Stomach (tissue), 19 donors: ENCODE measurements at places on chromosomes 4 and X. TPM values are rescaled to one million over a fixed set of nuclear protein-coding genes. Genes with fewer than 3 reads are reported as not detected.
A peak's percentile ranks its signal among the peaks of the same experiment; 100 is the strongest.

- H3K27ac ChIP-seq = peak overlapping the region; percentile 93
- H3K27me3 ChIP-seq = no peaks in the 10 kb centered on the region
- DNase-seq = no peak
- H3K4me1 ChIP-seq = peaks cover 32% of the 10 kb centered on the region
- no peak overlapping the region for H3K4me3 ChIP-seq
- H3K36me3 ChIP-seq = no peaks in the 10 kb centered on the region
Observed at GRCh38 chr4:119040694-119041185, 94.9 kb upstream of the MYOZ2 start.

DNA sequence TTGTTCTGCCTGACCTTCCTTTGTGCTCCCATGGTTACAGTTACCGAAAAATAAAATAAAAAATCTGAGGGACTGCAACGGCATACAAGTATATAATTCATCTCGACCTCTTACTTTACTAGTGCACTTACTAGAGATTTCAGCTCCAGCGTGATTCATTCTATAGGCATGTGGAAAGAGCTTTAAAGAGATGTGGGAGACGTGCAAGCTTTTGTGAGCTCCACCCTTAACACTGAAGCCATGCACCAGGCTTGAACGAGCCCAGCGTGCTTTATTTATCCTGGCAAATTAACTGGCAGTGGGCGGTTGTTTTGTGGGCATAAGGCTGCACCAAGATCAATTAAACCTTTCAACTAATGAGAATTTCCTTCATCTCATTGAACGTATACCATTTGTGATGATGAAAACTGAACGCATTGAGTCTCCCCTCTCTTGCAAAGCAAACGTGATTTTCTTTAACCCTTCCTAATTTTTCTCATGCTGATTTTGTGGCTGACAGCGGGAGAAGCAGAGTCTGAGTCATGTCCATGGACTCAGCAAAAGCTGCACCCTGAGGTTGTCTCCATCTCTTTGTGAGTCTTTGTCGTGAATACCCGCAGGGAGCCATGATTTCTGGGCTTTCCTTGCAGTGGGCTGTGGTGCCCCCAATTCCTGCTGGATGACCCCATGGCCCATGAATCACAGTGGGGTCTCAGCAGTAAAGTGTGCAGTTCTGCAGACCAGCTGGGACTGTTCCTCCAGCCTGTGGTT is 60.1 kb downstream of the MXRA5 start:
- no peak overlapping the region for H3K27ac ChIP-seq
- no peaks in the 10 kb centered on the region for H3K36me3 ChIP-seq
- H3K4me3 ChIP-seq = no peak overlapping the region

DNA sequence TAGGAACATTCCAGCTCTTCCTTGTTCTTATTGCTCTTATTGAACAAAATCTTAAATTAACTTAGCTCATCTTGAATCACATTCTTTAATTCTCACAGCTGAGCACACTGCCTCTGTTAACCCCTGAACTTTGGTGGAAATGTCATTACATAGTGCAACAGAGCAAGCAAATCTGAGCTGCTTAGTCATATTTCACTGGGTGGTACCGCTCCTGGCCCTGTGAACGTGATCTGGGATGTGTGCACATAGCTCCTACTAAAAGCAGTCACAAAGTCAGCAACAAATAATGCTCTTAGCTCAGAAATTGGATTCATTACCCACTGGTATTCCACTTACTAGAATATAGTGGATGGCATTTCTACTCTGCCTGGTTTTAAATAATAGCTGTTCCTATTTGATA is 27.9 kb downstream of the ARHGEF6 start:
- no peaks in the 10 kb centered on the region for H3K36me3 ChIP-seq
- H3K27ac ChIP-seq = peak overlapping the region; percentile 39
- H3K4me3 ChIP-seq = no peak overlapping the region

- H3K27me3 ChIP-seq = no peaks in the 10 kb centered on the region
- no peak for DNase-seq
- no peaks in the 10 kb centered on the region for H3K4me1 ChIP-seq
Observed at GRCh38 chr4:159677521-159677920, 574.6 kb downstream of the RAPGEF2 start.

- H3K36me3 ChIP-seq = no peaks in the 10 kb centered on the region
- H3K27ac ChIP-seq = peak overlapping the region; percentile 58
- H3K27me3 ChIP-seq = no peaks in the 10 kb centered on the region
- DNase-seq = peak; percentile 95
Observed at GRCh38 chr4:4574792-4575191, 32.9 kb upstream of the STX18 start.

DNA sequence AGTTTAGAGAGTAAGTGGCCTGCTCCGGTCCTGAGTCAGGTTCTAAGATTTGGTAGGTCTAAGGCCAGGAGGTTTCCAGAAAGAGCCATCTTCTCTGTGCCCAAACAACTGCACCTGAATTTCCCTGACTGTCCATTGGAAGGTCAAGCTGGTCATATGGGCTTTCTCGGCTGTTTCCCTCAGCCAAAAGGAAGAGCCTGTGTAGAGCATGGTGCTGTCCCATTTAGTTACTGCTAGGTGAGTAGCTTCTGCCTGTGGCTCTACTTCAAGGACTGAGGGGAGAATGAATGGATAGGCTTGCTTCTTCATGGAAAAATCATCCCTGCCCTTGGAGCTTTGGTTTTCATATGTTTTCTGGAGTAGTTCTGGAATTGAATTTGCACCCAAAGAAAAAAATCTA is 33.7 kb downstream of the NHSL2 start:
- peaks cover 8% of the 10 kb centered on the region for H3K4me1 ChIP-seq
- no peak for DNase-seq
- no peak overlapping the region for H3K27ac ChIP-seq

DNA sequence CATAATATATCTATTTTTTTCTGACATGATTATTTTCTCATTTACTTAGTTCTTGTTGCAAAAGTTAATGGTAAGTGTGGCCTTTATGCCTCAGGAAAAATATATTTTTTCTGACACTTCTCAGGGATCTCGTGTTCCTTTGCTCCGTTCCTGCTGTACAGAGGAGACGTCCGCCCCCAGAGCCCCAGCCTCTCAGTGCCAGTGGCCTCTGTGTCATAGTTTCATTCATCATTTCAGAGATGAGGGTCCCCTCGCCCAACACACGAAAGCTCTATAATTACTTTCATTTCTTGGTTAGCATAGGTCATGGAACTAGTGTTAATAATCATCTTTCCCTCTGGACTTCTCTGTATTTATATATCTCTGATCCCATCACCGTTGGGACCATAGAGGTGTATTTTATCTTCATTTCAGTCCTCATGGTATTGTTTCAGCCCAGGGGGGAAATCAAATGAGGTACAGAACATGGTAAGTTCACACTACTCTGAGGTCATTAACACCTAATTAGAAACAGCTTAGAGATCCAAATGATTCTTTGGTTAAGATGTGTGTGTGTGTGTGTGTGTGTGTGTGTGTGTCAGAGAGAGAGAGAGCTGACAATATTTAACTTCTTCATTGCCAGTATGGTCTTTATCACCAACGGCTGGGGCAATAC is 631.1 kb upstream of the TENM3 start:
- no peak overlapping the region for H3K4me3 ChIP-seq
- H3K36me3 ChIP-seq = no peaks in the 10 kb centered on the region
- H3K27me3 ChIP-seq = no peaks in the 10 kb centered on the region
- no peak for DNase-seq

DNA sequence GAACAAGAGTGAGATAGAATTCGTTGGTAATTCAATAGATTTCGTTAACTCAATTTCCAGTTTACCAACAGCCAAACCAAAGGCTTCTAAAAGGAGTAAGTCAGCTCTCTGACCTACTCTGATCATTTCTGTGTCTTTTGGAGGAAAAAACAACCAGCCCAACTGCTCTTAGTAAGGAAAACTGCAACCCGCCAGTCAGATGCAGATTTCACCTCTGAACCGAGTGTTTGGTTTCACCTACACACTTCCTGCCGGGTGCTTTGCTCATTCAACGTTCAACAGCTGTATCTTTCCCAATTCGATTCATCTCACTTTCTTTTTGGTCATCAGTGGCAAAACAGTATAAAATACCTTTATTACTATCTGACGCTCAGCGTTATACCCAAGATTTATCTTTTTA is 24.5 kb downstream of the TMSB4X start:
- DNase-seq = no peak
- no peaks in the 10 kb centered on the region for H3K36me3 ChIP-seq
- peaks cover 24% of the 10 kb centered on the region for H3K4me1 ChIP-seq
- no peak overlapping the region for H3K4me3 ChIP-seq
- peak overlapping the region; percentile 77 for H3K27ac ChIP-seq
- H3K27me3 ChIP-seq = no peaks in the 10 kb centered on the region

DNA sequence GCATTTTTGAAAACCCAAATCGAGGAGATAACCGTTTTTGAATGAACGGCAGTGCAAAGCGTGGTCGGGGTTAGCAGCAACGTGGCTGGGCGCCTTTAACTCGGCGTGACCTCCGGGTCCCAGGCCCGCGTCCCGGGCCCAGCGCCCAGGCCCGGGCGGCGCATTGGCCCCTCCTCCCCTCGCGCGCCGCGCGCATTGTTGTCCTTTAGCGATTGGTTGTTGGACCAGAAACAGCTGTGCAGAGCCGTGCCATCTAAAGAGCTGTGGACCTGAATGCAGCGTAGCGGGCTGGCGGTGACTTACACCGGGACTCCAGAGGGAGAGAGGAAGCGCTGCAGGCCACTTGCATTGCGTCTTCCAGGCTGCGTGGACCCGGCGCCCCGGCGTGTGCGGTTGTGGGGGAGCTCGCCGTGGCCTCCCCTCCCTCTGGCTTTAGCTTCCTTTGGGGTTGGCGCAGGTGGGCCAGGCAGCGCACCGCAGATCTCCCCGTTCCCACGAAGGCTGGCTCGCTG is at the start of gene STOX2:
Gene STOX2 (plus strand): TSS at position 227 of the 512 bp plus-strand sequence. CDS start 1,484 bp downstream, outside the sequence.
- H3K4me1 ChIP-seq = peaks cover 43% of the 10 kb centered on the region
- H3K36me3 ChIP-seq = no peaks in the 10 kb centered on the region
- DNase-seq = peak; percentile 90
- H3K4me3 ChIP-seq = peak within 1 kb of the TSS; percentile 76
- peak within 1 kb of the TSS; percentile 71 for H3K27ac ChIP-seq

The PABPC1L2A gene
- not detected for total RNA-seq

The TMEM165 gene
- total RNA-seq = 165 TPM

The SSX3 gene
- total RNA-seq = not detected

The P2RY4 gene
- 0.73 TPM for total RNA-seq

The SLC9A7 gene
- 17.9 TPM for total RNA-seq
